ENCODE measurements at places on chromosomes 2 and 18. TPM values are rescaled to one million over a fixed set of nuclear protein-coding genes. Genes with fewer than 3 reads are reported as not detected.

DNA sequence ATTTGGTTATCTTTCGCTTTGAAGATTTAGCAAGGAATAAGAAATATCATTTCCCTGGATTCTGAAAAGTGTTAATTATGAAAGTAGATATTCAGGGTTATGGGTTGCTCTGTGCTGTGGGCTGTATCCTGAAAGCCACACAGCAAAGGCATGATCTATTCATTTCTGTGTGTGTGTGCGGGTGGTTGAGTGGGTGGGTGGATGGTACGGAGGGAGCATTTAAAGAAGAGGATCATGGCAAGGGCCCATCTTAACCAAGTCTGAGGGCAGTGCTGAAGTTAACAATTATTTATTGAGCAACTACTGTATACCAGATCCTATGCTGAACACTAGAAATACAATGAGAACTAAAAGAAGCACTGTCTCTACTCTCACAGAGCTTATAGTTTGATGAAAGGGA, 178.2 kb upstream of the ZEB2 start:
- no peak for DNase-seq

- DNase-seq: no peak
Measured at GRCh38 chr18:5297597-5297996, 2.1 kb upstream of the ZBTB14 start.

GRCh38 chr2:173311844-173312606, 42.6 kb upstream of the CDCA7 start:
- no peak for DNase-seq

DNA sequence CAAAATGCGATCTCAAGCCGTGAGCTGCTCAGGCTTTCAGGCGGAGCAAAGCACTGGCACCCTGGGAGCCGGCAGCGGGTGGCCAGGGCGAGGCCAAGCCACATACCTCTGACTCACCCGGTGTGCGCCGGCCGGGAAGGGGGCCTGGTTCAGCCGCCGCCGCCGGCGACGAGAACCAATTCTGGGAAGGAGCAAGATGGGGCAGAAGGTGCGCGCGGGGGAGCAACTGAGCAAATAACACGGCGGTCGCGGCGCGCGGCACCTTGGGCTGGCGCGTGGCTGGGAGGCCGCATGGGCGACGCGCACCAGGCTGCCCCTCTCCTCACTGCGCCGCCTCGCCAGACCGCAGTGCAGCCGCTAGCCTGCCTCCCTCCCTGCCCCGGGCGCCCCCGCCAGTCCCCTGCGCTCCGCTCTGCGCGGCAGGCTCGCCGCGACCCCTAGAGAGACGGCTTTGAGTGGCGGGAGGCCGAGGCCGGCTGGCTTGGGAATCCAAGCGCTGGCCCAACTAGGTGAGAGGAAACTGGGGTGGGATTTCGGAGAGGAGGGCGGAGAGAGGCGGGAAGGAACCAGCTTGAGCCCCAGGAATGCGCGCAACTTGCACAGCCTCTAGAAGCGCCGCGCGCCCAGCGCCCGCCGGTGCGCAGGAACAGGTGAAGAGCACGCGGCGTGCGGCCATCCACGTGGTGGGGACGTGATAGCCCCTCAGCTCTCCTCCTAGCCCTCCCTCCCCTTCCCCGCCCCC, 3.2 kb downstream of the NRP2 start:
- DNase-seq: no peak

- no peak for DNase-seq
Measured at GRCh38 chr18:48986851-48987761, 36.3 kb upstream of the SMAD7 start.

DNA sequence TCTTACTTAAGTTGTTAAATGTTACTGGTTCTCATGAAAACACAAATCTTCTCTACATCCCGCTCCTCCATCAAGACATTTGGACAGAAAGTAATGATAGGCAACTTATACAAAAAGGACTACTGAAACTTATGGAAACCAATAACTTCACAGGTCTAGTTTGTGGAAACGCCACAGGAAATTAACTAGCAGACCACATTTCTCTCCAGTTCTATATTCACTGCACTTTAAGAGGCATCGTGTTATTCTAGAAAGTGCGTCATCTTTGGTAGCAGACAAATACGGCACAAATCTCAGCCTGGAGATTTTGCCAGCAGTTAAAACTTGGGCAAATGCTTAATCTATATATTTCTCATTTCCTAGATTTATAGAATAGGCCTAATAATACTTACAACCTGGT, 164.3 kb downstream of the EPHA4 start:
- DNase-seq: no peak

DNA sequence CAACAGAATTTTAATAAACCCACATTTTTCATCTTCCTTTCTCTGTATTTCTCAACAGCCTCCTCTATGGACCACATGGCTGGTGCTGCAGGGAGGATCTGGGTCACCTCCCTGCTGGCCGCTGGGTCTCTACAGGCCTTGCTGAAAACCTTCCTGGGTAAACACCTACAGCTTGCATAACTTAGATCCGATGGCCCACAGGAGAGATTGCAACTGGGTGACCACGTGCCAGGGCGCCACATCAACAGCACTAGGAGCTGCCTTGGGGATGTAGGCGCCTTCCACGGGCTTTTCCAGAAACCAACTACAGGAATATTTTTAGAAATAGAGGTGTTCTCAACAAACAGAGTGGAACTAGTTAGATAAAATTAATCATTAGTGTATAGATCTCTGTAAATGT, 19.4 kb downstream of the TMEM18 start:
- no peak for DNase-seq

- DNase-seq: no peak
Measured at GRCh38 chr2:22134421-22134820, 1010.7 kb downstream of the TDRD15 start.

DNA sequence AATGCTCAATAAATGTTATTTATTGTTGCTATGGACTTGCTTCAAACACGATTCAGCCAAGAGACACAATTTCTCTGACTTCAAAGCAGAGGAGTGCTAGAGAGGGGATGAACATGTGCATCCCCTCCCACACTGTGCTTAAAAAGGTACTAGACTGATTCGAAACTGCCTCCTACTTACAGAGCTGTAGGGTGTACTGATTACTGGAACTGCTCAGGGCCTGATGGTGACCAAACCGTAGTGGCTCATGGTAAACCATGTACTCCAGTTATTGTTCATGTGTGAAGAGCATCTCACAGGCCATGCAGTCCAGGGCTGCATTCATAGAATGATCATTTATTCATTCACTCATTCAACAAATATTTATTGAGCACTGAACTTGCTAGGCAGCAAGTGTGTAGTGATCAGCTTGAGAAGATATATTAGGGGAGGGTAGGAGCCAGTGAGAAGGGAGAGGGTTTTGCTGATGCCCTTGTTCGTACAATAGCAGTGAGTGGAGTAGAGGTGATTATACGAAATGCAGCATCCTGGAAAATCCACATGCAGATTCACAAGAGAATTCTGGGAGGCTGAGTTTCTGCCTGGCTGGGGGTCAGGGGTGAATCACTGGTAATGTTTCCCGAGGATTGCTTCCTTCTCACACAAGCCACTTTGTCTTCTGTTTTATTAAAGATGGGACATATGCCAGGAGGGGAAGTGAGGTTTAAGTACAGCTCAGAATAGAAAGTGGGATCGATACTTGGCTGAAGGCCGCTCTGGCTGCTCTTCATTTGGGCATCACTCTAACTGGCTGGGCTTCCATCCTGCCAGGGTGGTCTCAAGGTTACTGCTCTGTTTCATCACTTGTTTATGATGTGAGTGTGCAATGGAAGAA, 245.4 kb downstream of the RAD51AP2 start:
- DNase-seq: no peak

- no peak for DNase-seq
Measured at GRCh38 chr18:12820506-12820905, 63.5 kb downstream of the PTPN2 start.

DNA sequence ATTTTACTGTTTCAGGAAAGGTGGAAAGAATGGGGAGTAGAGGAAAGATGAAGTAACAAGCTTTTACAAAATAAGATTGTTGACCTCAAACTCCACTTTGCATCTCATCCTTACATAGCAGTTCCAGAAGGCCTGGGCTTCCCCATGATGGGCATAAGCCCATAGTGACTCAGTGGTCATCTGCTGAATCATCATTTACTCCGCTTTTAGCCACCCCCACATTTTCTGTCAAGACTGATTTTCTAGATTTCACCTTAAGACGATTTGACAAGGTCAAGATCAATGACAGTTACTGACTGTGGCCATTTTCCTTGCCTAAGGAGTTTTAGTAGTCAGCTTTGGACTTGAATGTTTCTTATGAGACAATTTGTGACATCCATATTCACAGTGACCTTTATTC, 49.4 kb downstream of the PLEKHM3 start:
- no peak for DNase-seq

DNA sequence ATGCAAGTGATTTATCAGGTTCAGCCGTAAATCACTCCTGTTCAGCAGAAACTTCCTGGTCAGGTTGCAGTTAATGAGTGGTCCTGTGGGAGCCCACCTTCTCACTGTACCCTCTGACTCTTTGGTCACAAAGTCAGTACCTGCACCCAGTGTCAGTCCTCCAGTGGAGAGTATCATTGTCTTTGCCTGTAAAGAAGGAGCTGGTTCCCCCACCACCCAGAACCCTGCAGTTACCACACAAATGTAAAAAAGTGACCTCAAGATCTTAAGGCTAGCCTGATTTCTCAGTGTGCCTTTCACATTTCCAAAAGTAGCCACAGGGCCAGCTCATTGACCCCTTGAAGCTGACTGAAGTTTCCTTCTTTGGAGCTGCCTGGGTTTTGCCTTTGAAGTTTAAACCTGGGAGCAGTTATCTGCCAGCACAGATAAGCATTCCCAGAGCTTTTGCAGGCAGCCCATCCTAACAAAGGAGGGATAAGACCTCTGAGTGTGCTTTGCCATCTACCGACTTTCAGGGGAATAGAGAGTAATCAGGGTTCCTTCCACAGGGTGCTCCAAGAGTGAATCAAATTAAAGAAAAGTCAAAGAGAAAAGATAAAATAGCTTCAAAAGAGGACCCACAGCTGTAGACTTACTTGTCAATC, 725.2 kb downstream of the CPS1 start:
- no peak for DNase-seq

The COBLL1 gene
- 0.22 TPM for polyA plus RNA-seq

The CCDC150 gene
- polyA plus RNA-seq: 0.31 TPM

The CCBE1 gene
- not detected for polyA plus RNA-seq

The CCDC74B gene
- not detected for polyA plus RNA-seq

The LONRF2 gene
- polyA plus RNA-seq: not detected

The NEB gene
- polyA plus RNA-seq: 0.14 TPM

The CEP192 gene
- polyA plus RNA-seq: 5.6 TPM

The REG3G gene
- not detected for polyA plus RNA-seq

The RAX gene
- polyA plus RNA-seq: not detected

The SLC19A3 gene
- not detected for polyA plus RNA-seq

The MROH2A gene
- polyA plus RNA-seq: not detected

The HOXD1 gene
- not detected for polyA plus RNA-seq

The HK2 gene
- polyA plus RNA-seq: 6.3 TPM

The MAP2 gene
- polyA plus RNA-seq: 0.48 TPM
